ENCODE measurements at places on chromosomes 7 and 10.
A peak's percentile ranks its signal among the peaks of the same experiment; 100 is the strongest.

DNA sequence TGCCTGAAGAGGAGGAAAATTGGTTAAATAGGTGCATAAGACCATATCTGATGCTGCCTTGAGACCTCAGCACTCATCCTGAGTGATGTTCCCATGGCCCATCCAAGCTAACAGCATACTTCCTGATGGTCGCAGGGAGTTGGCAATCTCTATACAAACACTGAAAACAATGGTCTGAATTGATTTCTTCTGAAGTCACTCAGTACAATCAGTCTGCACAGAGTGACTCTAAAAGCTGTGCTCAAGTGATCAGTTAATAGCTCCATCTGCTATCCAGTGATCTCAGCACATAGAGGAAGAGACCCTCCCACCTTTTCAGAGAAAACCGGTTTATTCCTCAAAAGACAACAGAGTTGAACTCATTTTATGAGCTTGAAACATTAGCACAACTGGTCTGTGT, 3.9 kb downstream of the PPP1R17 start:
- no peak for DNase-seq

DNA sequence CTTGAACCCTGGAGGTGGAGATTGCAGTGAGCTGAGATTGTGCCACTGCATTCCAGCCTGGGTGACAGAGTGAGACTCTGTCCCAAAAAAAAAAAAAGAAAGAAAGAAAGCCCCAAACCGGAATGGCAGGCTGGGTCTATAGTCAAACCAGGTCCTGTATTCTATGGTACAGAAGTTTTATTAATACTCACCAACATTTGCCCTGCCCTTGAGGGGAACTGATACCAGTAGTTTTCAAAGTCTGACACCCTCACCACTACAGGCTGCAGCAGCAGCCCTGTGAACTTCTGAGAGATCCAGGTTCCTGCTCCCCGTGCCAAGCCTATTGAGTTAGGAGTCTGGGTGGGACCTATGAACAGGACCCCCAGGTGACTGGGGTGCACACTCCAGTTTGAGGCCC, 80.6 kb downstream of the RGS10 start:
- no peak for DNase-seq

DNA sequence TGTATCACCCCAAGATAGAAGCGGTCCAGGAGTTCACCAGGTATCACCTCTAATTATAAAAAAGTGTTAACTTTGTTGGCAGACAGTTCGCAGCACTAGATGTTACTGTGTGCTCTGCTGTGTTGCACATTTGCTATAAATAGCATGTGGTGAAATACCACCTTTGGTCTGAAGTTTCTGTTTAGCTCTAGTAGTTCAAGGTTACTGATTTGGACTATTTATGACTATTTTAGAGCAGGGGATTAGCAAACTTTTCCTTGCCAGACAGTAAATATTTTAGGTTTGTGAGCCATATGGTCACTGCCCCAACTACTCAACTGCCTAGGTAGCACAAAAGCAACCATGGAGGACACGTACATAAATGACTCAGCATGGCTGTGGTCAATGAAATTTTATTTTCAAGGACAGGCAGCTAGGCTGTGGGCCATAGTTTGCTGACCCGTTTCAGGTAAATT, 16.5 kb downstream of the DENND10 start:
- no peak for DNase-seq

DNA sequence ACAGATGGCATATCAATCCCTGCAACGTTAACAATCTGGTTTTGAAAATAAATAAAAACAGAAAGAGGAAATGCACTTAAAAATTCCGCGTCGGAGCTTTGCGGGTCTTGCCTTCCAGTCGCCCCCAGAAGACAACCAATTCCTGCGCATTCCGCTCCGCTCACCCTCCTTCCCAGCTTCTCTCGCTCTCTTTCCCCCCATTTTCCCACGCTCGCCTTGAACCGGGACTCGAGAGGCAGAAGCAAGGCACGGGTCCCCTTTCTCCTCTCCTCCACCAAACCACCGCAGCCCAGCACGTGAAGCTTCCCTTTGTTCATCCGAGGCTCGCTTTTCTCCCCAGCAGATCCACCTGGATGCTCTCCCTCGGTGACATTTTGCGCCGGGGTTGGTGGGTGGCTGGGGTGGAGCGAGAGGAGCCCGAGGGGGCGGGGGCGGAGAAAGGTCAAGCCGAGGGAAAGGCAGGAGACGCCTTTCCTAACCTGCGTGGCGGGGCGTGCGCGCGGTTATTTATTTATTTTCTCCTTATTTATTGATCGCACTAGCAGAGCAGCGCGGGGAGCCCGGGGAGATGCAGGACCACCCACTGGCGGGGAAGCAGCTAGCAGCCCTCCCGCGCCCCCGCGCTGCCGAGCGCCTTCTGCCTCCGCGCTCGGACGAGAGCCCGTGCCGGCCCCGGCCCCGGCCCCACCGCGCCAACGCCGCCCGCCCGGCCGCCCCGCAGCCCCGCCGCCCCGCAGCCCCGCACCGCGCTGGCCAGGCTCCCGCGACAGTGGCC, at the start of gene KCND2:
Gene KCND2, plus strand, starts transcription at position 475 of the 775 bp plus-strand sequence.
- DNase-seq: no peak

DNA sequence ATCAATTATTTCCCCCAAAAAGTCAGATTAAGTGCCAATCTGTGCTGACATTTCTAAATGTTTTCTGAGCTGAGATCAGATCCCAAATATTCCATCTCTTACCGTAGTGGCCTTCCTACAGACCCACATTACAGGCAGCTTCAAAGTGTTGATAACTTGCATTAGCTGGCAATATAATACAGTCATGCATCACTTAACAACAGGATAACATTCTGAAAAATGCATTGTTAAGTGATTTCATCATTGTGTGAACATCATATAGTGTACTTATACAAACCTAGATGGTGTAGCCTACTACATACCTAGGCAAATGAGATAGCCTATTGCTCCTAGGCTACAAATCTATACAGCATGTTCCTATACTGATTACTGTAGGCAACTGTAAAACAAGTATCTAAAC, 22.4 kb downstream of the SLC25A13 start:
- DNase-seq: no peak

DNA sequence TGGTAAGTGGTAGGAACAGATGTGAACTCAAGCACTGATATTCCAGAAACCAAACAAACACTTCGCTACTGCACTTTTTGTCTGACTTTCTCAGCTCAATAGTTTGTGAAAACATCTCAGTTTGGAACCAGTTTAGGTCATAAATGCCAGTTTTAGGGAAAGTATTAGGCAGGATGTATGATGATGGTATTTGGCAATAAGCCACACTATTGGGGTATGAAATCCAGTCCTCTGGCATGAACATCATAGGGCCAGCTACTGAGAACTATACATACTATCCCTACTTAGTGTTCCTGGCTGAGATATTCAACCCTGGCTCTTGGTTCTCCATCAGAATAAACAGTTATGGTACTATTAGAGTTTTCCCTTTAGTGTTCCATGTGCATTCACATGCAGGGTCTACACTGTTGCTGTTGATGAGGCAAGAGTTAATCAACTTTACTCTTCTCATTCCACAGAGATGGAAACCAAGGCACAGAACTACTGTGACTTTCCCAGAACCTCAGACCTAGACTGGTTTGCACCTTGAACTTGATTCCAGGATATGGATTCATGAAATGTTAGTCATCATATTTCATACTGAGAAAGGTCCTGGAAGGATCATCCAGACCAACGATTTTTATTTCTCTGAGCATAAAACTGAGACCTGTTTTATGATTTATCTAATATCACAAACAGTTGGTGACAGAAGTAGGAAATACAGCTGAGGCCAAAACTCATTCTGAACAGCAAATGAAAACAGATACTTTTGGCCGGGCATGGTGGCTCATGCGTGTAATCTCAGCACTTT, 20.0 kb upstream of the IFIT2 start:
- DNase-seq: no peak

GRCh38 chr7:37211097-37211880, 237.4 kb downstream of the ELMO1 start:
- no peak for DNase-seq

DNA sequence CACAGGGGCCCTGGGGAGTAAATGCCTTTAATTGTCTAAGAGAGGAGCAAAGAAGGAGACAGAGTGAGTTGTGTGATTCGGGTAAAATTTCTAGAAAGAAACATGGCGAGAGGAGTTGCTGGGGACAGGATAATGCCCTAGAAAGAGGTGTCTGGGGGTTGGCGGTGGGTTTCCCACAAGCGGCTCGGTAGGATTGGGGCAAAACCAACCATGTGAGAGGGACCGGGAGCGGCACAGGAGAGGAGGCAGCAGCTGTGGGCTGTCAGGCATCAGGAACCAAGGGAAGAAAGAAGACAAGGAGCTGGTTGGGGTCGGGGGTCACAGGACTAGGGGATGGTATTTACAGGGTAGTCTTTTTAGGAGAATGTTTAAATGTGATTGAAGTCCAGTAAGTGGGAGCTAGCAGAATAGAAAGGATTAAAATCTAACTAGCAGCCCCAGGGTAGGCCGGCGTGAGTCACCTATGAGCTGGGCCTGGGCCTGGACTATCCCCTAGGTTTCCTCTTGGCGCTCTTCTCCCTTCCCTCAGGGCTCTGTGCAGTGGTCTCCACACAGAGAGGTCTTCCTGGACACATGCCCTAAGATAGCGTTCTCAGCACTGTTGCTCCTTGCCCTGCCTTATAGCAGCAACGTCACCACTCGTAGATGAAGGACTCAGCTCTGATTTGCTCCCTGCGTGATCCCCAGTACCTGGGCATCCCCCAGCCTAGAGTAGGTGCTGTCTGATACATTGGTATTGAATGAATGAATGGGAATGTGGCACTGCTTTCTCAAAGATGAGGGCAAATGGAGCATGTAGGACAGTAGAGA, 32.6 kb downstream of the IKZF1 start:
- DNase-seq: no peak

GRCh38 chr10:12966067-12966466, 35.4 kb downstream of the CCDC3 start:
- no peak for DNase-seq

DNA sequence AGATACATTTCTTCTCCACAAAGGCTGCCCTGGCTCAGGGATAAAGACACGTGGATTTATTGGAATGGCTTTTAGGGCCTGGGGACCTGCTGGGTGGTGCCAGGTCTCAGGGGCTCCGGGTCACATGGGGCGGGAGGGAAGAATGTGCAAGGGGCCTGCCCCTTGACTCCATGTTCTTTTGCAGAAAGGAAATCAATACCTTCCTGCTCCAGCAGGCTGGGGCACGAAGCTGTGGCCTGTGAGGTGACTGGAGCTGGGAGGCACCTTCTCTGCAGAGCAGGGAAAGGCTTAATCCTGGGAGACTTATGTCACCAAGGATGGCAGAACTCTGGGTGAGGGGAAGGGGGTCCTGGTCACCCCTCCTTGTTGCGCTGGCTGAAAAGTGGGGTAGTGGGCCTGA, 42.3 kb upstream of the GNA12 start:
- DNase-seq: no peak

DNA sequence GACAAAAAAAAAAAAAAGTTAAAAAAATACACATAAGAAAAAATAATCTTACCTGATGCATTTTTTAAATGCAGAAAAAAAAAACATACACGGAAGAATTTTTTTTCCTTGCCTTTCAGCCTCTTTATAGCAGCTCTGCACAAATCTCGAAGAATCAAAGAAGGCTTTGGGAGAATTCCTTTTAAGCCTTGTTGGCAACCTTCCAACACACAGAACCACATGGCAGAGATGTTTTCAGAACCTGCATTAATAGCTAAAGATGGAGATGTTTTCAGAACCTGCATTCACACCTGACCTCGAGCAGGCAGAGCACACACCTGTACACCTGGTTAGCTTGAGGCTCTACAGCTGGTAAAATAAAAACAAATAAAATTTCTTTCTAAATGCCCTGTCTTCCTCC, 65.6 kb downstream of the DOCK4 start:
- no peak for DNase-seq

GRCh38 chr7:107167483-107168232, 1.1 kb upstream of the HBP1 start:
- peak; percentile 82 for DNase-seq

- DNase-seq: no peak
Measured at GRCh38 chr7:22809902-22810642, 12.6 kb downstream of the TOMM7 start.

- DNase-seq: no peak
Measured at GRCh38 chr7:72706521-72706920, 121.5 kb downstream of the TYW1B start.

DNA sequence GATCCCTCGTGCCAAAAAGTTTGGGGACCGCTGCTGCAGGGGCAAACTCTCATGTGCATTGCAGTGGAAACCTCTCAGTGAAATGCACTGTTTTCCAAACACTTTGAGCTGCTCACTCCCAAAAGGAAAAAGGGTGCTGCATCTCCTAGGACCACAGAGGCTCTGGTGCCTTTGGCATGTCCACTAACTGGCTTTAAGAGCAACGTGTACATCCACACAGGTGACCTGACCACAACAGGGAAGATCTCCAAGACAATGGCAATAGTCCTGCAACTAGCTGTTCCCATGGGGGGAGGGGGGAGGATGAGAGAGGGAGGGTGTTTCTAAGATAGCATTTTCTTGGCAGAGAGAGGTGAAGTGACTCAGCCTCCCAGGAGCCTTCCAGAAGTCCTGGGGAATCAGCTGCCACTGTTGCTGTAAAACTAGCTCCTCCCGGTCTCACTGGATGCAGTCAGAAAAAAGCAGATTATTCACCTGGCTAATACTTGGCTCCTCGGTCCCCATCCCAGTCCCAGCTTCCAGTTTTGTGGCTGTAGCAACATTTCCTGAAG, 181.7 kb downstream of the HECW1 start:
- DNase-seq: no peak

GRCh38 chr7:92876836-92877235, 40.5 kb upstream of the CDK6 start:
- DNase-seq: no peak

GRCh38 chr7:39645482-39646407, 22.4 kb downstream of the RALA start:
- no peak for DNase-seq

GRCh38 chr7:47552621-47553020, 29.3 kb downstream of the TNS3 start:
- no peak for DNase-seq

DNA sequence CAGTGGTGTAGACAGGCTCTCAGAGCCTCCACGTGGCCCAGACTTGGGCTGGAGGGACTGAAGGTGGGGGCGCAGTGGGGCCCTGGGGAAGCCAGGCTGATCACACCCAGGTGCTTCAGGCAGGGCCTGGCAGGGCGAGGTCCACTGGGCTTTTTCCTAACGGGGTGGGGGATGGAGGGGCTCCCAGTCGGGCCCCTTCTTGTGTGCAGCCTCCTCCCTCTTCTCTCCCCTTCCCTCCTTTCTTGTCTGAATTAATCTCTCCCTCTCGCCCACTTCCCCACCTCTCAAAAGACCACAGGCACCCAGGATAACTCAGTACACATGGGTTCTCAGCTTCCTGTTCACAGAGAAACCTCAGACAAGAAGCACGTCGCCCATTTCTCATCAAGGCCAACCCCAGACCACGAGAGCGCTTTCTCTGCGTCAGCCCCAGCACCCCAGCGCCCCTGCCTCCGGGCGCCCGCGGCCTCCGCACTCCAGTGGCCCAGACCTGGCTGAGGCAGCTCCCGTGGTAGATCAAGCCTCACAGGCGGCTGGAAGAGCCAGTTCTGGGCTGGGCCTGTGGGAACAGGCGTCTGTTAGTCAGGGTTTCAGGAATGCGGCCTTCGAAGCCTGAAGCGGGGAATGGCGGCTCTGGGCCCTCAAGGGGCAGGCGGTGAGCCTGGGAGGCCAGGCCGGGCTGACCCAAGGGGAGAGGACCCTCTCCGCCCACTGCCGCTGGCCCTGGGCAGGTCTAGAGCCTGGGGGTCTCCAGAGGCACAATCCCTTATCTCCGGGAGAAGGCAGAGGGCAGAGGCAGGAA, 50.6 kb downstream of the PWWP2B start:
- peak; percentile 32 for DNase-seq

GRCh38 chr7:39616138-39616537, 7.2 kb upstream of the RALA start:
- DNase-seq: no peak

- no peak for DNase-seq
Measured at GRCh38 chr7:12975412-12975811, 288.0 kb downstream of the ARL4A start.
